ENCODE measurements at places on chromosomes 16 and 17.

DNA sequence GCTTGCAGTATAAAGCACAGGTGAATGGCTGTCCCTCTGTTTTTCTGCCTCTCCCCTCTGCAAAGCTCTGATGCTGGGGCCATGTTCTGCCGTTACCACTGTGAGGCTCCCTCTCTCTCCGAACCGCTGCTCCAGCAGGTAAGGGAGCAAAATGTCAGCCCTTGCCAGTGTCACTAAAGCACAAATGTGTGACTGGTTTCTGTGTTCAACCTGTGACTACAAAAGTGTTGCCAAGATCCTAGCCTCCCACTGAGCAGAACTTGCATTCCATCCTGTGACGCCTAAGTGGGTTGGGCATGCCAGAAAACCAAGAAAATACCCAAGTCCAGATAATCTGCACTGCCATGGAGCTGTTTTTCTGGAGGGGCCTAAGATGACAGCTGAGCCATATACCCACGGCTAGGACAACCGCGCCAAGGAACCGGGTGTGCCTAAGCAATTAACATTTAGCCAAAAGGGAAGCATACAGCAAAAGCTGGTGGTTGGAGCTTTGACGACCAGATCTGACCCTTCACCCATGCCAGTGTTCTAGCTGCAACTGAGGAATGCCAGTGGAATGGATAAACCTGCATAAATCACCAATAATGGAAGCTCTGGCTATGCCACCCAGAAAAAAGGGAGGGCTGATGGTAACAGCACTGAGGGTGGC, 35.0 kb downstream of the PSME3IP1 start:
- DNase-seq, result no peak

GRCh38 chr16:21001262-21001661, 100.7 kb downstream of the LYRM1 start:
- DNase-seq, result no peak

- no peak for DNase-seq
These were observed 73.5 kb upstream of the KIF2B start for GRCh38 chr17:53749178-53749577.

GRCh38 chr17:30476726-30477082, 504 bp upstream of the GOSR1 start:
- DNase-seq, result no peak

DNA sequence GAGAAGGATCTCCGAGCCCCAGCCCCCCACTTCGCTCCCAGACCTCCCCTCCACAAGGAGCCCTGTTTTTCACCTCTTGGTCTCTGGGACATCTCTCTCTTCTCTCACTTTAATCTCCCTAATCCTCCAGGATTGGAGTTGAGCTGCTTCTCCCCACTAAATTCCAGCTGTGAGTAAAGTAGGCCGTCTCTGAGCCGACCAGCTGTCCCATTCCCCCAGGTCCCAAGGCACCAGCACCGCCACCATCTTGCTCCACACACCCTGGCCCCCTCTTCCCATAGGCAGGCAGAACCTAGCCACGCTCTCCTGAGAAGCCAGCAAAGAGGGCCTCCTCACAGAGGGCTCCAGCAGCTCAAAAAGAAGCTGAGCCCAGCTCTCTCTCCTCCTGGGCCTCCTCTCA, 878 bp downstream of the DLG4 start:
- no peak for DNase-seq

- DNase-seq, result no peak
These were observed 1.3 kb downstream of the THRA start for GRCh38 chr17:40063901-40064531.

DNA sequence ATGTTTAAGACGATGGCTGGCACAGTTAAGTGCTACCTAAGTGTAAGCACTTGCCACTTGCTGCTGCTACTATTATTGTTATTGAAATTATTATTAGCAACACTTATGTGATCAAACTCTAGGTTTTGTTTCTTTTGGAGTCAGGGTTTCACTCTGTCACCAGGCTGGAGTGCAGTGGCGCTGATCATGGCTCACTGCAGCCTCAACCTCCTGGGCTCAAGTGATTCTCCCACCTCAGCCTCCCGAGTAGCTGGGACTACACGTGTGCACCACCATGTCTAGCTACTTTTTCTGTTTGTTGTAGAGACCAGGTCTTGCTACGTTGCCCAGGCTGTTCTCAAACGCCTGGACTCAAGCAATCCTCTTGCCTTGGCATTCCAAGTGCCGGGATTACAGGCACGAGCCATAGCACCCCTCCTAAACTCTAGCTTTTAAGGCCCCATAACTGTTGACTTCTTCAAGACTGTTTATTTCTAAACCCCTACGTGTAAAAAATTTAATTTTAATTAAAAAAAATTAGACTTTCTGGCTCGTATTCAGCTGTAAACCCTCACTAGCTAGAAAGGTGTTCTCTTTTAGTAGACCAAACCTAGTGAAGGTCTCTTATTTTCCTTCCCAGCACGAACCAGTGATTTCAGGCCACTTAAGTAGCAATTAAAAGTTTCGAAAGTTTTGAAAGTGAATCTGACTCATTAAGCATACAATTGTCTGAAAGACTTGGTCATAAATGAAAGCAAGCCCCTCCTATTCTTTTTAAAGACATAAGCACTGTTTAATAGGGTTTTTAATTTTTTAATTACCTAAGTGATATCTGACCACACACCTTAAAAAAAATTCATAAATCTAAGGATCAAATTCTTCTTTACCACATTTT, 11.7 kb upstream of the SCNN1B start:
- DNase-seq, result no peak

DNA sequence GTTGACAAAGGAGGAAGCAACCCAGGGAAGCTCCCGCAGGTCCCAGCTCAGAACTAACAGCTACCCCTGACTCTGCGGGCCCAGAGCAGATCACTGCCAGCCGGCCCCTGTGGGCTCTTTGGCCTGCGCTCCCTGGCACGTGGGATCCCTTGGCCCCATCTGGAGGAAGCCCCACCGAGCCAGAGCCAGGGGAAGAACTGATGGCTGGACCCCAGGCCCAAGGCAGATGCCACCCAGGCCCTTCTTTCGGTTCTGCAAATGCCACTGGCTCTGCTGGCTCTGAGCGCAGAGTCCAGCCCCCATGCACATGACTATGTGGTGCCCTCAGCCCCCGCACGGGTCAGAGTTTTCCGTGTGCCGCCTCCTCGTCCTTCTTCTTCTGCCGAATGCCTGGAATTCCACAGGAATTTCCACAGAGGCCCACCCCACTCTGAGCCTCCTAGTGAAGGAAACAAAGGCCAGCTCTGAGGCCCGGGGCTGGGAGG, 35.8 kb upstream of the SNN start:
- DNase-seq, result no peak

DNA sequence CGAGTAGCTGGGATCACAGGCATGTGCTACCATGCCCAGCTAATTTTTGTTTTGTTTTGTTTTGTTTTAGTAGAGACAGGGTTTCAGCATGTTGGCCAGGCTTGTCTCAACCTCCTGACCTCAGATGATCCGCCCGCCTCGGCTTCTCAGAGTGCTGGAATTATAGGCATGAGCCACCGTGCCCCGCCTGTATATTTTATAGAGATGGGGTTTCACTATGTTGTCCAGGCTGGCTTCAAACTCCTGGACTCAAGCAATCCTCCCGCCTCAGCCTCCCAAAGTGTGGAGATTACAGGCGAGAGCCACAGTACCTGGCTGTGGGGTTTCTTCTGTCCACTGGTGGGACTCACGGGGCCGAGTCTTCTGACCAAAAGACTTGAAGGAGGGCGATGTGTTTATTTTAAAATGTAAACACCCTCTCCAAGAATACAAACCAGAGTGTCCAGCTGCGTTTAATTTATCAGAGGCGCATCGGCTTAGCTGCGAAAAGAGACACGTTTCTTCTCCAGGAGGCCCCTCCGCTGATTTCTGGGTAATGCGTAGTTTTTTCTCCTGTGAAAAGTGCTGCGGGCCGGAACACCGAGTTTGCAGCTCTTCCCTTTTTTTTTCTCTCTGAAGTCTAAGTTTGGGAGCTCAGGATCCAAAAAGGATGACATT, 86.9 kb upstream of the CIBAR2 start:
- DNase-seq, result no peak

- peak; percentile 34 for DNase-seq
These were observed 55.4 kb downstream of the TNRC6C start for GRCh38 chr17:78013683-78014467.

GRCh38 chr17:21549107-21549687, 143.1 kb upstream of the KCNJ18 start:
- peak; percentile 44 for DNase-seq

DNA sequence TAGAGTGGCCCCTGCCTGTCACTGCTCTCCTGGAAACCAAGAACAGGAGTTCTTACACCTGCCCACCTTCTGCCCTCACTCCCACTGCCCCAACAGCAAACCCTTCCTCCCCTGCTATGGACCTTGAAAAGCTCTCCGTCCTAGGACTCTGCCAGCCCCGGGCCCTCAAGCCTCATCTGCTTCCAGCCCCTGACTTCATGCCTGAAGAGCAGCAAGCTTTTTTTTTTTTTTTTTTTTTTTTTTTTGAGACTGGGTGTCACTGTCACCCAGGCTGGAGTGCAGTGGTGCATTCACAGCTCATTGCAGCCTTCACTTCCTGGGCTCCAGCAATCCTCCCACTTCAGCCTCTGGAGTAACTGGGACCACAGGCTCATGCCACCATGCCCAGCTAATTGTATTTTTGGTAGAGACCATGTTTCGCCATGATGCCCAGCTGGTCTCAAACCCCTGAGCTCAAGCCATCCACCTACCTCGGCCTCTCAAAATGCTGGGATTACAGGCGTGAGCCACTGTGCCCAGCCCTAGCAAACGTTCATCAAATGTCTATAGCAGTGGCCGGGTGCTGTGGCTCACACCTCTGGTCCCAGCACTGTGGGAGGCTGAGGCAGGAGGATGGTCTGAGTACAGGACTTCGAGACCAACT, 16.9 kb downstream of the CARHSP1 start:
- no peak for DNase-seq

DNA sequence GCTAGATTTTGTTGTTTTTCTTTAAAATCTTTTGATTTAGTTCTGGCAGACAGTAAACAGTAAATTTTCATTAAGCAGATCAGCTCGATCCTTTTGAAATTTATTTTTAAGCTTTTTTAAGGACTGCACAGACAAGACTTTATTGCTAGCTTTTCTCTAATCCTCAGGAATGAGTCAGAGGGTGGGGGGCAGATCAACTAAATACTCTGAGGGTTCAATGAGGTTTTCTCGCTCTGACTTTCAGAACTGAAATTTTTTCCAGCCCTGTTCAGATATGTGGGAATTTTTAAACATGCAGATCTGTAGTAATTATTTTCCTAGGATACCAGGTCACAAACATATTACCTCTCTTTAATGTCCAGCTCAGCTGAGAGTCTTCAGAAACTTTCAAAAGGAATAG, 977.2 kb downstream of the CDH11 start:
- no peak for DNase-seq

DNA sequence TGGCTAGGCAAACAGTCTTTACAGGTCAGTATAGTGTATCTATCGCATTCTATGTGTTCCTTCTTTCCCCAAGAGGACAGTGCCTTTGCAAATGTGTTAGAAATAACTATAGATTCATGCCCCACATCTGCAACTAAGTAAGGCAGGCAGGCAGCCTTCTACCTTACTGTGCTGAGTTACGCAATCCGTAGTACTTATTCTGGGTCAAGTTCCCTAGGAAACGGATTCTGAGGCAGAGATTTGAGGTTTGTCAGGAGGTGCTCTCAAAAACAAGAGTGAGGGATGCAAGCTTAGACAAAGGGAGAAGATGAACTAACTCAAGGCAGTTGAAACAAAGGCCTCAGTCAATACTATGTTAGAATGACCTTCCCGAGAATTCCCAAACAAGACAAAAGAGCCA, 12.7 kb upstream of the ANKFY1 start:
- DNase-seq, result no peak

GRCh38 chr17:79747508-79748294, 17.0 kb downstream of the ENPP7 start:
- no peak for DNase-seq

DNA sequence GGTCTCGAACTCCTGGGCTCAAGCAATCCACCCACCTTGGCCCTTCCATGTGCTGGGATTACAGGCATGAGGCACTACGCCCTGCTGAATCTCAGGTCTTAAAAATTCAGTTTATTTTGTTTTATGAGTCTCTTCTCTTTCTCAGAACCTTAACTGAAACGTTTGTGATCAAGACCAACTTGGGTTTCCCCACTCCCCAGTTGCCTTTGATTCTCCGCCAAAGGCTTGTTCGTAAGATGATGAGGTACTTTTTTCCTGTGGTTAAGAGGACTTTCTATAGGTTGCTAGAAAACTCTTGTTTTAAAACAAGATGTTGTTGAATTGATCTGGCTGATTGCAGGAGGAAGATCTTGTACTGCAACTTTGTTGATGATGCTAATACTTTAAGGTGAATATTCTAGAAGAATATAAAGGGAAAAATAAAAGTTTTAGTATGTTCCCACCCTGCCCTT, 11.7 kb downstream of the ABCC1 start:
- DNase-seq, result no peak

DNA sequence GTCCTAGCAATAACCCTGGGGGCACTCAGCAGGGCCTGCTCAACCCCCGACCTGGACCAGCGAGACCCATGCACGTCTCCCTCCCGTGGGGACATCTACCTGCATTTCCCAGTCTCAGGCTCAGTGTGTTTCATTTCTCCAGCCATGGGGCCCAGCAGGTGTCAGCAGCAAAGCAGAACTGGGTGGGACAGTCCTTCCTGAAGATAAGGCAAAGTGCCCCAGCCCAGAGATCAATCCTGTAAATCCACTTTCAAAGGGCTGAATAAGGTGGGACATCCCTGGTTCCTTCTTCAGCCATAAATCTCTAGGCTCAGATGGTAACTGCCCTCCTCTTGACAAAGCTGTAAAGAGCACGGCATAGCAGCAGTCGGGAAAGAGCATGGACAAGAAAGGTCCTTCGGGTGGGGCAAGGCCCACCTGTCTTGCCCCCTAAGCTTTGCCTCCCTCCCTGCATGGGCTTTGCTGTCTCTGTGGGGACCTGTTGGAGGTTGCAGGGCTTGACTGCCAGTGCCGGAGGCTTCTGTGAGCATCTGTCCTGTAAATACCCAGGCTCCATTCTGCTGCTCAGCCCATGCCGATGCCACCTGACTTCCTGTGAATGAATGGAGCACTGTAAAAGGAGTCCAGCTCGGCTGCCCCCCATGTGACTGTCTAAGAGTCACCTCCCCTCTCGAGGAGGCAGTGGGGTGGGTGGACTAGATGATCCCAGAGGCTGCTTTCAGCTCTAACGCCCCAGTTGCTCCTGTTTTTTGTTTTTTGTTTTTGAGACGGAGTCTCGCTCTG, 84.8 kb upstream of the TBC1D3K start:
- DNase-seq, result no peak

DNA sequence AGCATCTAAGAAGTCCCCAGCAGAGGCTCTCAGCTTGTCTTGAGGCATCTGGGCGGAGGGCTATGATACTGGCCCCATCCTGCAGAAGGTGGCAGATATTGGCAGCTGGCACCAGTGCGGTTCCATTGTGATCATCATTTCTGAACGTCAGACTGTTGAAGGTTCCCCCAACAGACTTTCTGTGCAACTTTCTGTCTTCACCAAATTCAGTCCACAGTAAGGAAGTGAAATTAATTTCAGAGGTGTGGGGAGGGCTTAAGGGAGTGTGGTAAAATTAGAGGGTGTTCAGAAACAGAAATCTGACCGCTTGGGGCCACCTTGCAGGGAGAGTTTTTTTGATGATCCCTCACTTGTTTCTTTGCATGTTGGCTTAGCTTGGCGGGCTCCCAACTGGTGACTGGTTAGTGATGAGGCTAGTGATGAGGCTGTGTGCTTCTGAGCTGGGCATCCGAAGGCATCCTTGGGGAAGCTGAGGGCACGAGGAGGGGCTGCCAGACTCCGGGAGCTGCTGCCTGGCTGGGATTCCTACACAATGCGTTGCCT, at the start of gene CIITA:
CIITA (plus strand) TSS at position 404 of the 543 bp plus-strand sequence; CDS start at position 533, 129 bp downstream.
- DNase-seq, result peak; percentile 27
